Activated naive CD4-positive, alpha-beta T cell (primary cell): ENCODE measurements at places on chromosomes 1 and 21.

GRCh38 chr1:243271996-243272395 is 16.2 kb downstream of the SDCCAG8 start:
- DNase-seq = no peak

DNA sequence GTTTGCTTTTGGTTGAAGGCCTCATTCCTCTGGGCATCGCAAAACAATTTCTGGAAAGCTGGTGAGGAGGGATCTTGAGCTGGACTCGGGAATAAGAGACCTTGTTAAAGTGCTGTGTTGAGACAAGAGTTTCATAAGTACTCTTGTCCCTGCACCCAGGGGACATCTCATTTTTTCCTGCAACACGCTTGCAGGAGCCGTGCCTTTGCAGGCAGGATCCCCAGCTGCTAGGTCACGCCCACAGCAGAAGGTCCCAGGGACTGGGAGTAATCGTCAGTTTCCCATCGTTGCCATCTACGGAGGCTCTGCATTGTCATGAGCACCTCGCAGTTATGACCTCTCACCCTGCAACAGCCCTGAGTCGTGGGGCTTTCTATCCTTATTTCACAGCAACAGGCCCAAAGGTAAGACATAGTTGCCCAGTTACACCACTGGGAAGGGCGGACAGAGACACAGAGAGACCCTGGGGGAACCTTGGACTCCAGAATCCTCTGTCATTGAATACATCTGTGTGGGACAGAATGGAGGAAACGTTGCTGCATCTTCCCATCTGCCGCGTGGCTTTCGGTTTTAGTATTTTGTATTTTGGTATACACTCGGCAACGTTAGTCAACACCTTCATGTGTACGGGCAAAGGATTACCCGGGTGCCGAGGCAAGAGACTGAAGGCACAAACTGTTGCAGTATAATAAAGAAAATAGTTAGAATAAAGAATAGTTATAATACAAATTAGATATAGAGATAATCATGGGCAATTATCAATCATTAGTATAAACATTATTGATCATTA is 60.4 kb upstream of the DMRTB1 start:
- DNase-seq = no peak

DNA sequence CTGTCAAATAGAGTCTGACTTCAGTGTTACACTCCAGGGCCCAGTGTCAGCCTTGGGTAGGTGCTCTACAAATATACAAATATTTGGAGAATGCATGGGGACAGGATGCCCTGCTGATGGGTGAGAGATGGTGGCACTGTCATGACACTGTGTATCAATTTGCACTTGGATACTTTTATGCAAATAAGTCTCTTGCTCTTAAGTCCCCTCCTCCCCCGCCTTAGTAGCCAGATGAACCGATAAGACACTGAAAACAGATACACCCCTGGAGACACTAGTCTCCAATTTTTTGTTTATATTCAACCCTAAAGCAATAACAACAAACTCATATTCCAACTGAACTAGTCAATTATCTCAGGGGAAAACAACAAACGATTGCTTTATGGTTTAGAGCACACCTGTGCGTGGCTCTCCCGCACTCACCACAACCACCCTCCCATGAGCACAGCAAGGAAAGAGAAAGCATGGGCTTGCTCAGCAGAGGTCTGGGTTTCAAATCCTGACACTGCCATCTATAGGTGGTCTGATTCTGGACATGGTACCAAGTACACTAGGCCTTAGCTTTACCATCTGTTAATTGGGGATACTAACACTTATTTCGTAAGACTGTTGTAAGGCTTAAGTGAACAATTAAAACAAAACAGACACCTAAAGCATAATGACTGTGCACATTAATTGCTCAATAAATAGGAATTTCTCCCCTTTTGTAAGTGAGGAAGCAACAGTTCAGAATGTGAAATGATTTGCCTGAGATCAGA is 50.3 kb downstream of the HIVEP3 start:
- no peak for DNase-seq

DNA sequence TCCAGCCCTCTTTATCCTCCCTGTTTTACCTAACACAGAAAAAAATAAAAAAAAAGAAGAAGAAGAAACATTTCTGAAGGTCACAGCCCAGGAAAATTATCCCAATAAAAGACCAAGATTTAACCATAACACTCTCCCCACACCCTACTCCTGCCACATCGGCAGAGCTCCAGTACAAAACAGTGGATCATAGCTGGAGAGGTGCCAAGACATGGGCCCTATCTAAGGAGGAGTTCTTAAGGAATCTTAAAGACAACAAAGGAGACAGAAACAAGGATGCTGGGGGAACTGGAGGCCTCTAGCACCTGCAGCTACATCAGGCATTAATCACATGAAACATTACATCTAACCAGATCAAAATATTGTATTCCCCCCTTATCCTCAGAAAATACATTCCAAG is 432.8 kb downstream of the MATN1 start:
- no peak for DNase-seq

- DNase-seq = no peak
Measured at GRCh38 chr1:39779137-39779536, 8.0 kb upstream of the OXCT2 start.

DNA sequence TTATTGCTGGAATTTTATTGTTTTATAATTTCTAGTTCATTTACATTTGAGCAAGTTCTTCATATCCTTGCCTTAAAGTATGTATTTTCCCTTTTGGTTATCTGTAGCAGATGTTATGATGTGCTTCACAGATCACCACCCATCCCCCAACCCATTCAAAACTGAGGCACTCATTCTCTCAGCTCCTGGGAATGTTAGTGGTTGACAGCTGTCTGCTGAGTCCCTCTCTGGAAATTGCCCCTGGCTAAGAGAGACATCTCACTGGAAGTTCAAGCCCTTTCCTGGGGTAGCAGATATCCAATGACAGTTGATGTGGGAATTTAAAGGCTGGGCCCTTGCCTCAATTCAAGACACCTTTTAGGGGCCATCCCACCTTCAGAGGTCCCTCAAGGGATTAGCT is 4.3 kb upstream of the DPYD start:
- no peak for DNase-seq

- no peak for DNase-seq
Measured at GRCh38 chr1:172220376-172220775, 200.1 kb upstream of the C1orf105 start.

DNA sequence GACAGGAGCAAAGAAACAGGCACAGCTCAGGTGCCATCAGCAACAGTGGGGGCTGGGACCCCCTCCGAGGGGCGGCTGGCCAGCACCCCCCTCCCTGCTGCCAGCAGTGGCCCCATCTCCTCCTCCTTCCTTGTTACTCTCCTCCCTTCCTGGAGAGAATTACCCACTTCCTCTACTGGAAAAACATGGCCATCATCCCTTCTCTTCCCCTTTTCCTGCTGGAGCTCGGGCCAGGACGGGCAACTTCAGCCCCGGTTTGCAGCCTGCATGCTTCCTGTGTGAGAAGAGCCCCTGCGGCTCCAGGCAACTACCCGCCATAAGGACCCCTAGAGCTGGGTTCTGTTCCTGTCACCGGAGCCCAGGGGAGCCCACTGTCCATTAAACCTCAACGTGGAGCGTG is 17.6 kb downstream of the MEGF6 start:
- DNase-seq = no peak

GRCh38 chr1:39539252-39539790 is 37.3 kb downstream of the PABPC4 start:
- peak; percentile 13 for DNase-seq

GRCh38 chr1:108009603-108010195 is 44.7 kb upstream of the VAV3 start:
- no peak for DNase-seq

DNA sequence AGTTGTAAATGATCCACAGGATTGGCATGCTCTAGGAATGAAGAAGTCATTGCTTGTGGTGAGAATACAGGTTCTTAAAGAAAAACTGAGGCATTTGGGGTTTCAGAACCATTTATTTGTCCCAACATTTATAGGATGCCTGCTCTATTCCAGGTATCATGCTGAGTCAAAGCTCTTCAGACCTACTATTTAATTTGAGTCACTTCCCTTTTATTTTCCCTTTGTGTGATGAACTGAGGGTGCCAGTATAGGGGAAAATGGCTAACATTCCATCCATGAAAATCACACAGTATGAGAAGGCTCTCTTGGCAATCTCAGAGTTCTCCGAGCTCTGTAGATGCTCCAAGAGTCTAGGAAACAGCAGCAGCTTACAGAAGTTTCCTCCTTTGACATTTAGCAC is 110.4 kb downstream of the RNF220 start:
- no peak for DNase-seq

GRCh38 chr1:219754767-219755166 is 141.9 kb upstream of the ZC3H11B start:
- no peak for DNase-seq

DNA sequence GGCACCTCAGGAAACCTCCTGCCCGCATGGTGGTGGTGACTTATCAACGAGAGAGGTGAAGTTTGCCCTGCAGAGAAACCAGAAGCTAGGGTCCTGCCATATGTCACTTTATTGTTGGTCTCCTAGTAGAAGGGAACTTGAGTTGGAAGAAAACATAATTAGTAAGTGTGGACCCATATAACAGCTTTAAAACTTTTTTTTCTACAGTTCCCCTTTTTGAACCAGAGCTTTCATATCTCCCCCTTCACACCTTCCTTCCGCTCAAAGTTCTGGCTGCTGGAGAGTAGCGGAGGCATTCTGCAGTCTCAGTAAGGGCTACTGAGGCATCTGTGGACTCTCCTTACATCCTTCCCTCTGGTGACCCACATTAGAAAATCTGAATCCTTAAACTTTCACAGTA is 48.9 kb downstream of the PHC2 start:
- no peak for DNase-seq

- no peak for DNase-seq
Measured at GRCh38 chr1:50123071-50123470, 14.4 kb downstream of the ELAVL4 start.

GRCh38 chr1:65235867-65236805 is 73.2 kb upstream of the DNAJC6 start:
- no peak for DNase-seq

DNA sequence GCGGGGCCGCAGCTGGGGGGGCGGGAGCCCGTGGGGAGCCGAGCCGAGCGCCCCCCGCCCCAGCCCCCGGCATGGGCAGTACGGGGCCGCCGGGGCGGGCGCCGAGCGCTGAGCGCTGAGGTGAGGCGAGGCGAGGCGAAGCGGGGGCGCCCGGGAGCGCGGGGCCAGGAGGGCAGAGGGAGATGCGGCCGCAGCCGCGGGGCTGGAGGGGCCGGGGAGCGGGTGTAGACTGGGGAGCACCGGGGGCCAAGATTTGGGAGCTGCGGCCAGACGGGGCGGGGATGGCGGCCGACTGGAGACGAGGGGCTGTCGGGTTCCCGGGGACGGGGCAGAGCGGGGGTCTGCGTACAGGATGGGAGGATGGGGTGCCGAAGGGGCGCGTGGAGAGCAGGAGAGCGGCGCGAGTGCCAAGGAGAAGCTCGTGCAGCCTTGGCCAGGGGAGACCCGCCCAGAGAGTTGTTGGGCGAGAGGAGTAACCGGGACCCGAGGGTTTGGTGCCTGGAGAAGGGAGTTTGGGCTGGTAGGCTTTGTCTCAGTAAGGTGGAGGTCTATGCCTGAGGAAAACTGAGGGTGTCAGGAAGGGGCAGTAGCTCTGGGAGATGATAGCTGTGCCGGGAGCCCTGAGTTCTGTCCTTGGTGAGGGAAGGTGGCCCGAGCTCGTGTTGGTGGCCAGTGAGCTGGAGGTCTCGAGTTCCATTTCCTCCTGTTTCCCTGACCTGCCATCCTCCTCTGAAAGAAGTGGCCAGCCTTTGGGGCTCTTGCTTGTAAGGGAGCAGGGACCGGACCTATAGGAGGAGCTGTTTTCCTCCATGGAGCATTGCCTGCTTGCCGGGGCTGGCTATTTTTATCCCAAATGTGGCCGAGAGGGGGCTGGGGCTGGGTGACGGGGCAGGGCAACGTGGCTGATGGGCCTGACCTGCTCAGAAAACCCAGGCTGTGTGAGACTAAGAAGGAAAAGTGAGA is 539 bp downstream of the ATP8B2 start:
- DNase-seq = no peak

DNA sequence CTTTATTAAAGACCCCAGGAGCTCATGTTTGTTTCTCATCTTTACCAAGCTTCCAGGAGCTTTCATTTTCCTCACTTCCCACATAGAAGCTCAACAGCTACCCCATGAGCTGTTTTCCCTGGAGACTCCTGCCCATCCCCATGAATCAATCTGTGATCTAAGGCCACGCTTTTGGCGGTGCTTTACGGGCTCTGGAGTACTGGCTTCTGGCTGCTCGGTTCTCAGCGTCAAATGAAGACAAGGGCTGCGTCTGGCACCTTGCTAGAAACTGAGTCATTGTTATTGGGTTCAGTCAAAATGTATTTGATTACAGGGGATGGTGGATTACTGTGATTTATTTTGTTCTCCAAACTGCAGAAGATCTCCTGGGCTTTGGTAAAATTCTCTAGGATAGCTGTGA is 39.9 kb downstream of the ACP6 start:
- no peak for DNase-seq

DNA sequence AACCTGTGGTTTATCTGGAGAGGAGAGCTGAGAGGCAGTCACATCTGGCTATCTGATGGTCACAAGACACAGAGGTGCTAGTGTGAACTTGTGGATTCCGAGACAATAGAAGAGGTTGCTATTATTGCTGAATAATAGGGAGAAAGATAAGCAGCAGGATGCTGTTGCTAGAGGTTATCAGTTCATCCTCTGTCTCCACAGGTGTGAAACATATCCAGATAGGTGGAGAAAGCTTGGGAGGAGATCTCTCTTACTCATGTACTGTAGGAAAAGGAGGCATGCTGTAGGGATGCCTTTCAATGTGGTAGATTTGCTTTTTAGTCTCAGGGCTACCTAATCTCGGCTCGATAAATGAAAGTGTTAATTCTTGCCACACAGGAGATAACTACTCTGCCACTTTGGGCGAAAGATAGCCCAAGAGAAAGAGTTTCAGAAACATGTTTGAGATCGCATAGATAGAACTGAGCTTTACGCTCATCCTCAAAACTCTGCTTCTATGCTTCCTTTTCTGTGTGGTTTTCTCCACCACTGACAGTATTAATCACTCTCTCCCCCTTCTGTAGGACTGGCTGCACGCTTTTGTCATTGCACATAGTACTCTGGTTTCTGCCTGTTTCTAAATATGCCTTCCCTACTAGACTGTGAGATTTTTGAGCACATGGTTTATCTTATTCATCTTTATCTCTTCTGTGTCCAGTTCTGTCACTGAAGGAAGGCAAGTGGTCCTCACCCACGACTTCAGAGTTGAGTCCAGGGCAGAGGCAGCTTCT is 36.7 kb upstream of the PLXNA2 start:
- no peak for DNase-seq

DNA sequence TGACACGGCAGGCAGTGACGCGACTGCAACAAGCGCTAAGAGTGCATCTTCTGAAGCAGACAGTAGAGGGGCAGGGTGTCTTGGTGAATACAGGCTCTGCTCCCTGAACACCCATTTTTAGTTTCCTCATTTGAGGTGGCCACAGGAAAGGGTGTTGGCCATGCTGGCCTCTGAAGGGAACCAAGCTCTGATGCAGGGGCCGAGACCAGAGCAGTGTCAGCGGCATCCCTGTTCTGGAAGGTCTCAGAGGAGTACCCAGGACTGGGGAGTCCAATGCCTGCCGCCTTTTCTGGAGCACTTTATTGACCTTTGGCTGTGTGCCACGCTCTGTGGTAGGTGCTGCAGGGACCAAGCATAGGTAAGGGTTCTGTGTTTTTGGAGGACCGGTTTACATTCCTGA is 100.4 kb downstream of the KCNJ6 start:
- DNase-seq = no peak

DNA sequence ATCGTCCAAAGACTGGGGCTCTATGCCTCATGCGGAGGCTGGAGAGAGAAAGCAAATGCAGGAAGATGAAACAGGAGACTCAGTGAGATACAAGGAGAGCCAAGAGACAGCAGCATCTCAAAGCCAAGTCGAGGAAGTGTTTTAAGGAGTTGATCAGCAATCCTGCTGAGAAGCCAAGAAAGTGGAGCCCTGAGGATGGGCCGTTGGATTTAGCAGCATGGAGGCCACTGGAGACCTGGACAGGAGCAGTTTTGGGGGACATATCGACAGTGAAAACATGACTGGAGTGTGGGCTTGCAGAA is 107.4 kb upstream of the ZBTB40 start:
- no peak for DNase-seq
